ENCODE measurements at places on chromosomes 1 and 21.

DNA sequence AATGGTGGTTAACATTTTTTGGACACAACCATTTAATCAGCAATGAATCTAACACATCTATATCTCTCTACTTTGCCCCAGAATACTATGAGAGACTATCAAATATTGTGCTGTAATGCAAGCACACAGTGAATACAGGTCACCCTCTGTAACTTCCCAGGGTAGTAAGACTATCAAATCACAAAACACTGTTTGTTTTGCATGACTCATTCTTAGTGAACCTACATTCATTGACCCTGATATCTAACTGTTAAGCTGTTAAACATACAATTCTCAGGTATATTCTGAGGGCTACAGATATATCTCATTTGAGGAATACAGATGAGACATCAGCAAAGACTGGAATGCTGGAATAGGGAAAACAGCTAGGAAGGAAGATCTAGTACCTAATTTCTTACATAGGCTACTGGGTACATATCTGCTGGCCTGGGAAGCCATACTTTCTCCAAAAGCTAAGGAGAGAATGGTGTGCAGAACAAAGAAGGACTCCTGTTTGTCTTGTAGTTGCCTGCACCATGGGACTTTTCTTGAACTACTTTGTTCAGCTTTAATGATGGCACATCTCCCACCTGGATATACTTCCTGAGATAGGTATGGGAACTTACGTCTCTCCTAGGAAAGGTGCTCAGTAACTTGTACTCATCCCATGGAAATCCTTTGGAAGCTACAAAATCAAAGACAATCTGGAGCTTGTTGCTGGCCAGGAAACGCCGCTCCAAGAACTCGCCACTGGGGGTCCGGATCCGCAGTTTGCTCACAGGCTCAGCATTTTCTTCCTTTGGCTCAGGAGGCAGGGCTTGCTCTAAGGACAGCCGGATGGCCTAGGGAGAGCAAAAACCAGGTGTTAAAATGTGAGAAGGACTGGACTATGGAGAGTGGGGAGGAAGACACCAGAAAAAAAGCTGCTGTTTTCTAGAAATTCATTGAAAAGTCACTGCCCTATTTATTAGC lies 51.9 kb upstream of the DMRTA2 start:
- no peak for DNase-seq

DNA sequence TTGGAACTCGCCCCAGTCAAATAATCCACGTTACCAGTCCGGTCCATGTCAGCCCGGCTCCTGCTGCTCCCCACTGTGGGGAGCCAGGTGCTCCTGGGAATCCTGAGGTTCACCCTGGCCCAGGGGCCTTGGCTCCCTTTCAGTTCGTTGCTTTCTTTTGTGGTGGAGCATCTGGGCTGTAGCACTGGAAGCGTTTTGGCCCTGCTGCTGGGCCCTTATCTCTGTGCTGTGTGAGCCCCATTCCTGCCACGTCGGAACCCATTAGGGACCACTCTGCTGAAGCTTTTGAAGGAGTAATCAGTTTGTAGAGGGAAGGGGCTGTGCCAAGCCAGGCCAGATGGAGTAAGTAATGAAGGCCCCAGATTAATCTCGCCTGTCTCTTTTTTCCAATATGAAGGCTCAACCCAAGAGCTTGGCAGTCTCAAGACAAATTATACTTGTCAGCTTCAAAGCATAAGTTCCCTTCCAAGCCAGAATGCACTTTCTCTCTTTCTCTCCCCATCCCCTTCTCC lies 82.3 kb downstream of the PGM1 start:
- DNase-seq, result no peak

DNA sequence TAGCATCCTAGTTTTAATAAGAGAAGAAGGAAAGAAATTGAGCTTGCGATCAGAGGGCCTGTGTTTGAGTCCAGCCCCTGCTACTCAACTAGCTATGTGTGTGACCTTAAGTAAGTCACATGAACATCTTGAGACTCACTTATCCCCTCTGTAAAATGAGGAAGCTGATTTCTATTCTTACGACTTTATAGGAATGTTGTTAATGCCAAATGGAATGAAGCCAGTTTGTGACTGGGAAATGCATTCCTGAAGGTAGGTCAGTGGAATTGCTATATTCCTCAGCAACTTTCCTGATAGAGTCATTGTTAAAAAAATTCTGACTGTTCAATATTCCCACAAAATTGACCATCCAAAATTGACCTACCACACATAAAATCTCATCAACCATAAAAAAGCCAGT lies 14.9 kb downstream of the FASLG start:
- DNase-seq, result peak; percentile 11

DNA sequence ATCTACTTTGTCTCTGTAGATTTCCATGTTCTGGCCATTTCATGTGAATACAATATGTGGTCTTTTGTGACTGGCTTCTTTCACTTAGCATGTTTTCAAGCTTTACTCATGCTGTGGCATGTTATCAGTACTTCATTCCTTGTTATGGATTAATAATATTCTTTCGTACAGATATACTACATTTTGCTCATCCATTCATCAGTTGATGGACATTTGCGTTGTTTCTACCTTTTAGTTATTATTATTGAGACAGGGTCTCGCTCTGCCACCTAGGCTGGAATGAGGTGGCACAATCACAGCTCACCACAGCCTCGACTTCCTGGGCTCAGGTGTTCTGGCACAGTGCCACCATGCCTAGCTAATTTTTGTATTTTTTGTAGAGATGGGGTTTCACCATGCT lies 21.4 kb downstream of the SFPQ start:
- no peak for DNase-seq

Data from foreskin melanocyte (primary cell).